Activated CD4-positive, alpha-beta T cell treated with anti-CD3 and anti-CD28 coated beads, Interleukin-2, amount 10 ng/mL, durations not matched to agents 24 days and 14 days (primary cell): ENCODE measurements at places on chromosomes 4 and X.

DNA sequence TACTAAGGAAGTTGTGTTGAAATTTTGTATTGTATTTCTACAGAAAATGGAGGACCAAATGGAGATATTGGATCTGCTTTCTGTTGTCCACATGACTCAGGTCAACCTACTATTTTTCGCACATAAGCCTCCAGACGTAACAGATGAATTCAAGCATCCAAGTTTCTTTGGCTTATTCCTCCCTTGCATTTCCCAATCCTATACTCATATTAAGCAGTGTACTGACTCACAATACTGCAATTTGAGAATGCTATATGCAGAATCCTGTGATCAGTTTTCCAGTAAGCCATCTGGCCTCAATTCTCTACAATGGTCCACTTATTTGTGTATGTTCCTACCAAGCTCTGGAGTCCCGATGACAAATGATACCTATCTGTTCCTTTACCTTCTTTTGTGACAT lies 75.7 kb downstream of the ASB9 start:
- no peak for DNase-seq

GRCh38 chr4:26862381-26862915 lies 1.8 kb downstream of the STIM2 start:
- no peak for DNase-seq

- no peak for DNase-seq
These were observed 6.2 kb downstream of the LINC00632 start for GRCh38 chrX:140715787-140716186.

DNA sequence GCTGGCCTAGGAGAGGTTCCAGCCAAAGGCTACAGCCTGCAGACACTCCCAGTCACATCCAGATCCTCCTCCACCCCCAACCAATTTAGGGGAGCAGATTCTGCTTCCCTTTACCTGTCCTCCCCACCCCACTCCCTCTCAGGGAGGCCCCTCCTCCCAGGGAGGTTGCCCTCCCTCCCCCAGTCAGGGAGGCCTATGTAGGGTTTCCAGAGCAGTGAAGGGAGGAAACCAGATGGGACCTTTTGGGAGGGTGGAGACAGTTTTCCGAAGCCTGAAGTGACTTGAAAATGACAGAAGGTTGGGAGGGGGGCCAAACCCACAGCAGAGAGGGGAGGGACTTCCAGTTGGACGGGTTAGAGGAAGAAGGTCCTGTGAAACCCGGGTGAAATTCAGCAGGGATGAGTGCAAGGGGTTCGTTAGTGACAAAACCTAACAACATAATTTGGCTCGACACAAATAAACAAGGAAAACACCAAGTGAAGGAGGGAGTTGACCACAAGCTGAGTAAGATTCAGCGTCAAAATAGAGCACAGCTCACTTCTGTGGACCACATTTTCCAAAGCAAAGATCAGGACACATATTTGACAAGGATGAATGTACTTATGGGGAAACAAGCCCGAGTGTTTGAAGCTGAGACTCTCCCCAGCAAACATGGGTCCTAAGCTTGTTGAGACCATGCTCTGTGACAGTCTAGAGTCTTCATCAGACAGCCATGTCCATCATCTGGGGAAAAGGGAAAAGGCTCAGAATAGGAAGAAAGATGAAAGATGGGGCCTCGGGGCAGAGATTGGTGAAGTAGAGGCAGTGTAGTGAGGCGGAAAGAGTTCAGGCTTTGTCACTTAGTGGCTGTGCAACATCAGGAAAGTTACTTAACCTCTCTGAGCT lies 46.4 kb downstream of the PRPS1 start:
- DNase-seq, result peak; percentile 85

GRCh38 chr4:29304595-29304994 lies 1415.6 kb upstream of the PCDH7 start:
- DNase-seq, result no peak

DNA sequence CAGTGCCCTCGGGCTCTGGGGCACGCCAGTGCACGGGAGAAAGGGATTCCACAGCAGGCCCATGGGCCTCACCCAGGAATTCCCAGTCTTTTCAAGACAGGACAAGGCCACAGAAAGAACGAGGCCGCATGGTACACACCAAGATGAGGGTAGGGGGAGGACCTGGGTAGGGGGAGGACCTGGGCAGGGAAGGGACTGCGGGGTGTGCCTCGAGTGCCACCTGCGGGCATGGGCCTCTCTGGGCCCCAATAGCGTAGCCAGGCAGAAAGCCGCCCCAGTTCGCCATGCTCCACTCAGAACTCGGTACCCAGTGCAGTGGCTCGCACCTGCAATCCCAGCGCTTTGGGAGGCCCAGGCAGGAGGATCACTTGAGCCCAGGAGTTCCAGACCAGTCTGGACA lies 14.0 kb upstream of the DUSP9 start:
- no peak for DNase-seq

- DNase-seq, result no peak
These were observed 464.4 kb downstream of the TRIML1 start for GRCh38 chr4:188603646-188604045.

DNA sequence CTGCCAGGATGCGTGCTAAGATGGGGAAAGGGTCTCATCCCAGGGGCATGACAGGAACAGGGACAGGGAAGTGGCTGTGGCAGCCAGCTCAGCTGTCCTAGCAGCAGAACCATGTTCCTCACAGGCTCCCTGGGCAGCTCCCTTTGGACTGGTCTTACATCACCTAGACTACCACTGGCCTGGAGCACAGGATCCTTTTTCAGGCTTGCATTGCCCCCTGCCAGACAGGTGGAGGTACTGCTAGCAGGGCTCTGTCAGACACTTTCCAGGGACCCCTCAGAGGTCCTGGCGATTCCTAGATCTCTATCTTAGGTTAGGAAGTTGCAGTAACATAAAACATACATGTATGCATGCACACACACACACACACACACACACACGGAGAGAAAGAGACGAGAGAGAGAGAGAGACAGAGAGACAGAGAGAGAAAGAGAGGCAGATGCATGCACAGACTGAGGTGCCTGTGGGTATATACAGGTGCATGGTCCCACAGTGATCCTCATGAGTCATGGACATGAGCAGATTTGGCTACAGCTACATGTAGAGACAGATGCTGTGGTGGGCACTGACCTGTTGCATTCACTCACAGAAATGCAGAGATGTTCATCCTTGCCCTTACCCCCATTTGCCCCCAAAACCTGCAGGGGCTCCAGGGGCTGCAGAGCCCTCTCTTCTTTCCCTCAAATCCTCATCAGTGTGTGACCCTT lies 63.6 kb downstream of the STARD8 start:
- peak; percentile 68 for DNase-seq

- DNase-seq, result no peak
These were observed 137.1 kb downstream of the RELL1 start for GRCh38 chr4:37549041-37549440.

DNA sequence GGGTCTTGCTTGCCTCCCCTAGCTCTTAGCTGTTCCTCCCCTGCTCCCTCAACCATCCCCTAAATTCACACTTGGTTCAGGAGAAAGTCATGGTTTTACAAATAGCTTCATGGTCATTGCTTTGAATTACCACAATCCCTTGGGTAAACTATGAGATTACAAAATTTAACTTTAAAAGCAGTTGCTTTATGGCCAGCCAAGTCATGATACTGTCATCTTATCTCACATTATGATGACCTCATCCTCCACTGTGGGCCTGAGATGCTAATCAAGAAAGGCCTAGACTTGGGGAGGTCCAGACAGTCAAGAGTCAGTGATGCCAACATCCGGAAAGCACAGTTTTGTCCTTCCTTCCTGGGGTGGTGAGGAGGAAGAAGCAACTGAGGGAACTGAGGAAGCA lies 10.5 kb upstream of the FGF16 start:
- no peak for DNase-seq

- no peak for DNase-seq
These were observed 28.9 kb upstream of the OPHN1 start for GRCh38 chrX:68462197-68462596.

GRCh38 chr4:95979961-95980876 lies 140.3 kb downstream of the PDHA2 start:
- DNase-seq, result no peak

GRCh38 chrX:26613956-26614355 lies 398.0 kb downstream of the MAGEB5 start:
- DNase-seq, result no peak

- no peak for DNase-seq
These were observed 40.2 kb upstream of the EPGN start for GRCh38 chr4:74267998-74268606.

DNA sequence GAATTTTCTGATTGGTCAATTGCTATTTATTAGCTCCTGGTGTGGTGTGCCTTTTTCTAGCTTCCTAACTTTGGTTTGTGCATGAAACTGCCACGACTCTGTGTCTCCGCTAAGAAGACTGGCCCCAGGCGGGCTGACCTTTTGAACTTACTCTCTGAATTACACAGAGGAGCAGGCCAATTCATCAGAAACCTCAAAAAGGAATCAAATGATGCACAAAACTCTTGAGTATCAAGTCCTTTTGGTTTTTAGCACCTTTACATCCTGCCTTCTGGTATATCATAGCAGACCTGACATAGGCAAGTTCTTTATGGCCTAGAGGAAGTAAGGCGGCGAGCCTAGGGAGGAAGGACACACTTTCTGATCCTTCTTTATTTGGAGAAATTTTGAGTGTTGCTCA lies 17.6 kb downstream of the TKTL1 start:
- DNase-seq, result peak; percentile 61

GRCh38 chrX:120000490-120001246 lies 57.1 kb upstream of the NKAP start:
- DNase-seq, result no peak

DNA sequence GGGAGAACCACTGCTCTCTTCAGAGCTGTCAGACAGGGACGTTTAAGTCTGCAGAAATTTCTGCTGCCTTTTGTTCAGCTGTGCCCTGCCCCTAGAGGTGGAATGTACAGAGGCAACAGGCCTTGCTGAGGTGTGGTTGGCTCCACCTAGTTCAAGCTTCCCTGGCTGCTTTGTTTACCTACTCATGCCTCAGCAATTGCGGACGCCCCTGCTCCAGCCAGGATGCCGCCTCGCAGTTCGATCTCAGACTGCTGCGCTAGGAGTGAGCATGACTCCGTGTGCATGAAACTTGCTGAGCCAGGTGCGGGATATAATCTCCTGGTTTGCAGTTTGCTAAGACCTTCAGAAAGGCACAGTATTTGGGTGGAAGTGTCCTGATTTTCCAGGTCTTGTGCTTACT lies 70.9 kb downstream of the MAGEB5 start:
- DNase-seq, result no peak

DNA sequence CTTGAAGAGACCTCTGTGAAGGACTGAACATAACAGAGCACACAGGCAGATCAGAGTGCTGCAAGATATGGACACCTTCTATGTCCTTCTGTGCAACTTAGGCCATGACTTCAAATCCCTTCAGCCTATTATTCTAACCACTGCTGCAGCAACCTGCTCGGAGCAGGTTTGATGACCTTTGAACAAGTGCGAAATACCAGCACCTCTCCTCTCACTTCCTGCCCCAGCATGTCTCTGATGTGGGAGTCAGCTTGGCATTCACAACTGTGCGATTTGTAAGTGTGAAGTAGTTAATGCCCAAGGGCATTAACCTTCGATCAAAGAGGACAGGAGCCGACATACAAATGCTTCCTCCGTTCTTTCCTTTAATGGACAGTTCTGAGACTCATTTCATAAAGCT lies 1.6 kb upstream of the EXOC1 start:
- peak; percentile 66 for DNase-seq

- DNase-seq, result no peak
These were observed 105.0 kb downstream of the NDST3 start for GRCh38 chr4:118139241-118139640.

DNA sequence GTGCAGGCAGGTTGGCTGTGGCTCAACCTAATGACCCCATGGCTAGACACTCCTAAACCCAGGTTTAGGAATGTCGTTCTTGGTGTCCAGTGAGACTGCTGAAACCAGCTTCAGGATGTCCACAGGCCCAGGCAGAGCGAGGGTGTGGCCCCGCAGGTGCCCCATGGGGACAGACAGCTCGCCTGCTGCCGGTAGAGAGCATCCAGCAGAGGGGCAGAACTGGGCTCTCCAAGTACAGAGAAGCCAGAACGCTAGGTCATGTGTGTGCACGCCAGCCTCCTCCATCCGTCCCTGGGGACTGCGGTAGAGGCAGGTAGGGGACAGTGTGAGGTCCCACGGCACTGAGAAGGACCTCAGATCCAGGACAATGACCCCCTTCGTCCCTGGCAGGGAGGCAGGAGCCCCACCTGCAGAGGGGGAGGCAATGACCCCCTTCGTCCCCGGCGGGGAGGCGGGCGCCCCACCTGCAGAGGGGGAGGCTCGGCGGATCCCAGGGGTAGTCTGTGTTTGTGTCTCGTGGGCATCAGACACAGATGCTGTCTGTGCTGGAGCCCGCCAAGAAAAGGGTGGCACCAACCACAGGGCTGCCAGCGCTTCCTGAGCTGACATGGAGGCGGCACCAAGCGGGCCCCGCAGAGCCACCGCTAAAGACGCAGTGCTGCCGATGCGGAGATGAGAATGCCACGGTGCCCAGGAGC lies 118.4 kb downstream of the FAM53A start:
- DNase-seq, result no peak
